ENCODE measurements at places on chromosomes 7 and 10.

DNA sequence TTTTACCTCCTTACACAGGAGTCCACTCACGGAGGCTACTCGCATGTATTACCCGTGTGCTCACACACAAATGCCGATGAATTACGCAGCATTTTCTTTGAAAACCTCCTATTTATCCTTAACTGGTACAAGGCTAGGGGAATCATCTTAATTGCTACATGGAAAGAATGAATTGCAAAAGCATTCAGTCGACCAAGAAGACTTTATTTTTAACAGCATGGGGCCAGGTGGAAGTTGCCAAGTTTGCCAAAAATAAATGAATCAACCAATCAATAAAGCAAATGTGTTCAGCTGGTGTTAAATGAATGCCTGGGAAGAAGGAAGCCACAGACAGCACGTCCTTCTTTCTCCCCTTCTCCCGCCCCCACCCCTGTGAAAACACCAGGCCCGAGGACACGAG lies 55.8 kb downstream of the CTBP2 start:
- no peak for DNase-seq

GRCh38 chr7:80851896-80852476 lies 66.9 kb downstream of the SEMA3C start:
- no peak for DNase-seq

- no peak for DNase-seq
These were observed 81.5 kb downstream of the NXPH1 start for GRCh38 chr7:8514781-8515519.

DNA sequence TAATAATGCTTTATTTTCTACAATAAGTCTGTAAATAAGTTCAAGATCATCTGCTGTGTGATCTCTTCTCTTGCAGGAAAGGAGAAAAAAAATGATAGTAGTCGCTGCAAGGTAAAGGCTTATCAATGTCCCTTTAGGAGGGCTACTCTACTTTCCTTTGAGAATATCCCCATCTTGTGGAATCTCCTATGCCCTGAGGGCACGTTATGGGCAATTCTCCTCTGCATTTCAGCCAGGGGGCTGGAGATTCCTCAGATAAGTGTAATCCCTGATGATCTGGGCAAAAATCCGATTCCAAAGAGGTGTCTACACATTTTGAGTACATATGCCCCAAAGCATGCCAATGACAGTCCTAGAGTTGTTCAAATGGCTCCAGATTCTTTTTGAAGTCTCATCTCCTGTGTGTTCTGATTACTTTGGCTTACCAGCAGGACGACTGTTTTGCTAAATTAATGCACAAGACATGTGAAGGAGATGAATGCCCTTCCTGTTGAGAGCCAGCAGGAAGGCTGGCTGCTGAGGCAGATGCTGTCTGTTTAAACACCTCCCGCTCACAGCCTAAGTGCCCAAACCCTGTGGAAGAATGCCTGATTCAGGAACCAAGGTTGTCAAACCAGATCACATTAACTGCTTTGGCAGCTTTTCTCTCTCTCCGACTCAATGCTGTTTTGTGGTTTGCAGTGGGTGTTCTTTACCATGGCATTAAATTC lies 171.2 kb upstream of the COL1A2 start:
- DNase-seq: no peak

- no peak for DNase-seq
These were observed 325.8 kb upstream of the ZMIZ1 start for GRCh38 chr10:78742730-78743615.

DNA sequence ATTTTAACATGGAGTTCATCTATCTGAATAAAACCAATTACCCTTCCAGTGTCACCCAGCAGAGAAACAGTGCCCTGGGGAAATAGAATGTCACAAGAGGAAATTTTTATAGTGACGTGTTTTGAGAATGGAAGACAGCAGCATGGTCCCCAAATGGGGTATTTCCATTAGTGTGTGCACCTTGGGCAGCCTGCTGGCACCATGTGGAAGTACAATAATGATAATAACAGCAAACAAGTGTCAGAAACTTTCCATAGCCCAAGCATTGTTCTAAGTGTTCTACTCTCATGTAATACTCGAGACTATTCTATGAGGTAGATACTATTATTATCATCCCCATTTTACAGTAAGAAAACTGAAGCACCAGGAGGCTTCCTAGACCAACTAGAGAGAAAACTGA lies 2.2 kb upstream of the PDE1C start:
- DNase-seq: no peak

DNA sequence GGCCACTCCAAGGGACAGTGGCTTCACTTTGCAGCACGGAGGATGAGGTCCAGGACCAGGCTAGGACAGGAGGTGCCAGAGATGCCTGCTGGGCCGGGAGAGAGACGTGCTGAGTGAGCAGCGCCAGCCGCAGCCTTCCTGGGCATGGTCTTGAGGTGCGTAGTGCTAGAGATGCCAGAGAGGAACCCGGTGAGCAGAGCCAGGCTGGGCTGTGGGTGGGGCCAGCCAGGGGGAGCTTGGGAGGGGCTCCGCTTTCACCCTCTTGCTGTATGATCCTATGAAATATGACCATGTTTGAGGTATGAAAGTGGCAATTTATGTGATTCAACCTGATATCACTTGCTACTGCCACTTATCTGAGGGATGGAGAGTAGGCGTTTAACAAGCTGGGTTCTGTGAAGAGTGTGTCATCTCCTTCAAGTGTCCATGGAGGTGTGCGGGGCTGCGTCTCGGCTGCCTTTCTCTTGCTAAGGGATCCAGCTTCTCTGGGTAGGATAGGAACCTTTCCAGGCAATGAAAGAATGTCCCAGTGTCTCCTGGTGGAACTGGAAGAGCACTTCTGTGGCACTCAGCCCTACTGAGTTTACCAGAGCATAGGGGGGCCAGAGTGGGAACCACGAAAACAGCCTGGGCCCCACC lies 518.4 kb upstream of the FOXK1 start:
- DNase-seq: no peak

- no peak for DNase-seq
These were observed 52.1 kb downstream of the ADD3 start for GRCh38 chr10:110059925-110060324.

- no peak for DNase-seq
These were observed 102.2 kb downstream of the MYOF start for GRCh38 chr10:93379731-93380575.

DNA sequence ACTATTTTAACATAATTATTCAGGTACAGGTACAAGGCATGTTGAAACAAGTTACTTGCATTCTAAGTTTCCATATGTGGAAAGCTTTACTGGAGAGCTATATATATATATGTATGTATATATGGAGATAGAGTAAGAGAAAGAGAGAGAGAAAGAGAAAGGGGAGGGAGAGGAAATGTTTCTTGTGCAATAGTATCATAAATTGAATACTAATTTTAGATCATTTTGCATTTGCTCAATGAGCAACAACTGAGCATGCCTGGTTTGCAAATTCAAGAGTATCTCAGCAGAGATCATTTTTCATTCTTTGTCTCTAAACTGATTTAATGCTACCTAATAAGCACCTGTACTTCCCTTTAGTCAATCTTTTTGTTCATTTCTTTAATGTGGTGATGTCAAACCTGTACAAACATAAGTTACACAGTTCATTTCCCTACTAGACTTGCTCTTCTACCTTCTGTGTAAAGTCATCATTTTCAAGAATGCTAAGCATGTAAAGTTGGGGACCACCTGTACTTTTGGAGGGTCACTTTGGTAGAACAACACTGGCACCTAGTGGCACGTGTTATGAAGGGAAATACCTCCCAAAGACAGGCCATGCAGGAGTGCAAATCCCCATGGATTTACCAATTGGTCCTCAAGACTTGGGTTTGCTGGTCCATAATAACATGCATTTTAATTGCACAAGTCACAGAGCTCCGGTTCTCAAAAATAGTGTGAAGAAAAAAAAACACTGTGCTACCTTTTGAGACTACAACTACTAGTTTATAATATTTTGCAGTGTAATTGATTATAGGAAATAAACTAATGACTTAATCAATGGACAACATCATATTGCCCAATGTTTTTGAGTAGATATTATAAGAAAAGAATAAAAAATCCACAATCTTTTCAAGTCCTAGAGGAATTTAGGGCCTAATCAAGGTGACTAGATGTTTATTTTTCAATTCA lies 431.2 kb upstream of the IGFBP3 start:
- no peak for DNase-seq

GRCh38 chr10:86941426-86941825 lies 16.0 kb downstream of the MMRN2 start:
- no peak for DNase-seq

DNA sequence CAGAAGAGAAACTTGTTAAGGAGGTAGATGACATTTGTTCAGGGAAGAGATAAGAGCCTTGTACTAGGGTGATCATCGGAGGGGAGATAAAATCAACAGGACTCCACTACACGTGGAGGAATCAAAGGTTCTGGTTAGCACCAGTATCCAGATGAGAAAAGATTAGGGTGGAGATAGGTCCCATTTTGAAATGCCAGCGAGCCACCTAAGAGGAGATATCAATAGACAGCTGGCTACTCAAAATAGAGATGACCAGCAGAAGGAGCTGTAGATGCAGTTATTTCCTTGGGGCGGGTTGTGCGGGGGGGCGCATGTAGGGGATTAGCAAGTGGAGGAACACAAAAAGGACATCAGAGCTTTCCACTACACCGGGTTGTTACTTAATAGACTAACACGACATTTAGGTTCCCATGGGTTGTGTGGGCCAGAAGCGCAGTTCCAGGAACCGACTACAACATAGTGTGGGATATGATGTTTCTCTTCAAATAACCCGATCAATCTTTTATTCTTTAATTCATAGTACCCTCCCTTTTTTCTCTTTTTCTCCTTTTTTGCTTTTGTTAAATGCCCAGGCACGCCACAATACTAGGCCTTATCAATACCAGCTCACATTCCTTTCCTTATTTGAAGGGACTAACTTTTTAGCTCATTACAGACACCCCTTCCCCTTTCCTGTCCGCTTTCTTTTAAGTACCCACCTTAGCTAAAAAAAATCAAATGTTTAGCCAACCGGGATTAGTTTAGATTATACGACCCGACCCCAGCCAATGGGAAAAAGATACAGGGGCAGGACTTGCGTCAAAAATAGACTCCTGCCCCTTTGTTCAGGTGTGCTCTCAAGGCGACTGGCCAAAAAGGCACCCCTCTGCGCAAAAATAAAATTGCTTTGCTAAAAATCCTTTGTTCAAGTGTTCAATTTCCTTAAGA lies 2.0 kb upstream of the KIF11 start:
- no peak for DNase-seq

- no peak for DNase-seq
These were observed 104.4 kb downstream of the MICALL2 start for GRCh38 chr7:1354661-1355567.
